ENCODE measurements at places on chromosomes 2 and 18.

DNA sequence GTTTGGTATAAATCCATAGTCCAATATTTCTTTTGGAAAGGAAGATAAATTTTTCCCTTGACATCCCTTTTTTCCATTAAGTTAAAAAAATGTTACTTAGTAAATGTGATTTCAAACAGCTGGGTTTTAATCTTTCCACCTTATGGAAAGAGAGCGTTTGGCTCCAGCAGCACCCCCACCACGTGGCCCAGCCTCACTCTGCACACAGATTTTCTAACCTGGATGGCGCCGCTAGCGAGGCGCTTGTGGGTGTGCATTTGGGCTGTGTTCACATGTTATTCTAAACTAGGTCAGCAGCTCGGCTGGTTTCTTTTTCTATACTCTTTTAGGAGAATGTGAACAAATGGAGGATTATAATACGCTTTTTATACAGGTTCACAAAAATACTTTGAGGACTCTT is 218.0 kb downstream of the LDLRAD4 start:
- DNase-seq, result no peak

- DNase-seq, result no peak
These were observed 21.0 kb downstream of the MYO1B start for GRCh38 chr2:191266201-191266600.

DNA sequence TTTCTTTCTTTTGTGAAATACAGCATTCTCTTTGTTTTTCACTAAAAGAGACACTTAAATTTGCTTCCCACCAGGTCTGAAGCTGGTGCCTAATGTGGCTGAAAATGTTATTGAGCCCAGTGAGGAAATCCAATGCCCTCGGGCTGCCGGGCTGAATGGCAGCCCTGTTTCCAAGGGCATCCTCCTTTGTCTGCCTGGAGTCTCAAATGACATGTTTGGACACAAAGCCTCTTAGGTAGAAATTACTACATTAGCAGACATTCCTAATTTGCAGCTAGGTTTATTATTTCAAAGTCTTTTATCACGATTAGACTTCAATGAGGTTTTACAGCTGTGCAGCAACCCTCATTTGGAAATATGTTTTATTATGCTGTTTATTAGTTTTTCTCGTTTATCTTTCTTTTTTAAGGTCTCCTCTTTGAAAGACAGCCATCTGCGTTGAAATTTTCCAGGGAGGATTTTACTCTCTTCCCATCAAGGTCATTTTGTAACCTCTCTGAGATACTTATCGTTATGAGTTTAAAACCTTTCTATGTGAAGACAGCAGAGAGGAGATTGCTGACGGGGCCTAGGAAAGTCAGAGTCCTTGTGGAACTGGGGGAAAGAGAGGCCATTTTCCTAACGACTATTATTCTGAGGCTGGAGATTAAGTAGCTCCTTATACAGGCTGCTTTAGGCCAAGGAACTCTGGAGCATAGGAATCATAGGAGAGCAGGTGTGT is 59.0 kb upstream of the ZNF532 start:
- DNase-seq, result no peak

- DNase-seq, result no peak
These were observed 104.4 kb upstream of the CDC42EP3 start for GRCh38 chr2:37775908-37776250.

DNA sequence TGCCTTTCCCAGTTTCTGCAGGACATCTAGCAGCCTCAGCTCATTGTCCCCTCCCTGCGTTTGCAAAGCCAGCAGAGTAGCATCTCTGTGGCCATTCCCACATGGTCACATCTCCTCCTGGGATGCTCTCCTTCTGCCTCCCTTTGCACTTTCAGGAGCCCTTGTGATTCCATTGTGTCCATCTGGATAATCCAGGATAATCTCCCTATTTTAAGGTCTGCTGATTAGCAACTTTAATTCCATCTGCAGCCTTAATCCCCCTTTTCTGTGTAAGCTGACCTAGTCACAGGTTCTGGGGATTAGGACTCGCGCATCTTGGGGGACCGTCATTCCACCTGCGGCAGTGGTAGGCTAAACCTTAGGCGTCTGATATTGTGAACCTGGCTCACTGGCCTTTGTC is 70.7 kb downstream of the NEDD4L start:
- no peak for DNase-seq

DNA sequence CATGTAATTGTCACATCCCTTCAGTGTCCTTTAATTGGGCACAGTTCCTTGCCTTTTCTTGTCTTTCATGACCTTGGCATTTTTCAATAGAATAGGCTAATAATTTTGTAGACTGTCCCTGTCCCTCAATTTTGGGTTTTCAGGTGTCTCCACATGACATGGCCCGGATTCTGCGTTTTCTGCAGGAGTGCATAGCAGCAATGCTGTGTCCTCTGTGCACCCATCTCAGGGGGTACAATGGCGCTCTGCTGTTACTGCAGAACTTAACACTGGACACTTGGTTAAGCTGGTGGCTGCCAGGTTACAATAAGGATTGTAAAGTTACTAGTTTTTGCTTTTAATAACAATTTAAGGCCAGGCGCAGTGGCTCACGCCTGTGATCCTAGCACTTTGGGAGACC is 51.3 kb downstream of the INPP5D start:
- DNase-seq, result no peak

DNA sequence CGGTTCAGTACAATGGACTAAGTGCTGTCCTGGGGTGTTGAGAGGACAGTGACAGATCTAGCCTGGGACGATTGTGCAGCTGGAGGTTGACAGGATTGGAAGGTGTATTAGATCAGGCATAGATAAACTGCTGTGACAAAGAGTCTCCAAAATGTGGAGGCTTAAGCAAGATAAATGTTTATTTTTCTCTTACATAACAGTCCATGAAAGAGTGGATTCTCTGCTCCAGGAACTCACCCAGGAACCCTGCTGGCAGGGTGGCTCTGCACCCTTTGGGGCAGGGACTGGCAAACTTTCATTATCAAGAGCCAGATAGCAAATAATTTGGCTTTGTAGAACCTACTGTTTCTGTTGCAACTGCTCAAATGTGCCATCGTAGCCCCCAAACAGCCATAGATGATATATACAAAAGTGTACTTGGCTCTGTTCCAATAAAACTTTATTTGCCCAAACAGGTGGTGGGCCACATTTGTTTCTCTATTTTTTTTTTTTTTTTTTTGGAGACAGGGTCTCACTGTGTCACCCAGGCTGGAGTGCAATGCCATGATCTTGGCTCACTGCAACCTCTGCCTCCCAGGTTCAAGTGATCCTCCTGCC is 9.7 kb downstream of the HRH4 start:
- no peak for DNase-seq

DNA sequence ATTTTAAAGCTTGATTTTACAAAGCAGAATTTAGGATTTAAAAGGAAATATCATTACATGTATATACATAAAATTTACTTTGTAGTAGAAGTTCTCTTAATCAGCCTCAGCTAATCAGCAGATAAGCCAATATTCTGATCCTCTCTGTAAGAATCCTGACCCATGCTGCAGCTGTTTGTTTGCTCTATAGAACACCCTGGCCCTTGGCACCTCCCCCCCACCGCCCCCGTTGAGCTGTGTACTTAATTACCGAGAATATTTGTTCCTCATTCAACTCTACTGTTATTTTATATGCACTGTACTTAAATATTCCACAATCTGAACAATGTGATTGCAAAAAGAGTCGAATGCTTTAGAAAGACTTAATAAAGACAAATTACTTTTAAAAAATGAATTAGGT is 98.0 kb downstream of the EVA1A start:
- no peak for DNase-seq

- DNase-seq, result no peak
These were observed 205.7 kb downstream of the AGAP1 start for GRCh38 chr2:235699576-235699975.
